ENCODE measurements at places on chromosomes 2 and 18.

DNA sequence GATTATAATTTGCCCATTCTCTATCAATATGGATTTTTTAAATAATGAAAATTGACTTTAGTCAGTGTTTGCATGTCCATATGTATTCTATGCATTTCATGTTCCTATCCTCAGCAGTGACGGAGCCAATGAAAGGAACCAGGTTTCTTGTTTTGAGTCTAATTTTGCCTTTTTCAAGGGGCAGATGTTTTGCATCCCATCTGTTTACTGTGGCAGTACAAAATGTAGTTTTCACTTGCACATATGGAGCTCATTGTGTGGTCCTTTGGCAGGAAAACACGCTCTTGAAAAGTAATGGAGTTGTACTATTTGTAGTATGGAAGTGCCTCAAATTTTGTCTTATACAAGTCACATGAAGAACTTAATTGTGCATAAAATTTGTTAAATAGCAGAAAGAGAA lies 127.8 kb downstream of the AGPS start:
- no peak for DNase-seq

DNA sequence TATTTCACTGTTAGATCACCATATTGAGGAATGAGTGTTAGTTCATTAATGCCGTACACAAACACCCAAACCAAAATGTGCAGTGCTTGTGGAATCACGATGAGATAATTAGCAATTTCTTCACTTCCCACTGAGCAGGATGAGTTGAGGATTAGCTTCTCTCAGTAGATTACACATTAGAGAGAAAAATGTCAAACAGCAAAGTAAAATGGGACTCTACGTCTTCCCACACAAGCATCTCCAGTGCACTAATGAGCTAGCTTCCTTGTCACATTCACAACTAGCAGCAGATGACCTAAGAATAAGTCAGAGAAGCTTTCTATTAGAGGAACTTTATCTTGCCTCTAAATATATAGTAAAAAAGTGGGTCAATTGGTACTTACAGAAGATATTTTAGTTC lies 926.9 kb downstream of the TSN start:
- no peak for DNase-seq

- DNase-seq = no peak
Measured at GRCh38 chr2:85753525-85754312, at the start of gene ATOH8. Gene ATOH8 (plus strand): TSS chr2:85753991. CDS start chr2:85754190, 199 bp downstream.

DNA sequence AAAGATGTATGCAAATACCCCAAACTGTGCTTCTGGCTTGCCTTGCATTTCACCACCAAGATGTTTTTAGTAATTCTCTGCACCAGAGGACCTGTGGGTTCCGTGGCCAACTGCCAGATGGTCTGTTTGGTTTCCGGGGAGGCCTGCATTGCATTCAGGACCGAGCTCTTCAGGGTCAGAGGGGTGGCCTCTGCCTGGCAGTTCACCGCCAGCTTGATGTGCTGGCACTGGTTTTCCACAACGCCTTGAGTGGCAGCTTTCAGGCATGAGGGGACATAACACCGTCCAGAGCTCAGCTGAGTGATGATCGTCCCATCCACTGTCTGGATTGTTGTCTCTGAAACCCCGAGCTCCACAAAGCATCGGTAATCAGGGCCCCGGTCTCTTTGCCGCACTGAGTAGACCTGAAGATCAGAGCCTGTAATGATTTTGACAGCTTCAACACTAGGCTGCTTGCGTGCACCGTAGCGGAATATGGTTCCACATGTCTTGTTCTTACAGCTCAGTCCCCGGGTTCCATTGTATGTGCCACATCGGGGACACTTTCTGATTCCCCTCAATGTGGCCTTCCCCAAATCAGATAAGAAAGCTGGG lies 9.4 kb downstream of the C2orf42 start:
- DNase-seq = no peak

DNA sequence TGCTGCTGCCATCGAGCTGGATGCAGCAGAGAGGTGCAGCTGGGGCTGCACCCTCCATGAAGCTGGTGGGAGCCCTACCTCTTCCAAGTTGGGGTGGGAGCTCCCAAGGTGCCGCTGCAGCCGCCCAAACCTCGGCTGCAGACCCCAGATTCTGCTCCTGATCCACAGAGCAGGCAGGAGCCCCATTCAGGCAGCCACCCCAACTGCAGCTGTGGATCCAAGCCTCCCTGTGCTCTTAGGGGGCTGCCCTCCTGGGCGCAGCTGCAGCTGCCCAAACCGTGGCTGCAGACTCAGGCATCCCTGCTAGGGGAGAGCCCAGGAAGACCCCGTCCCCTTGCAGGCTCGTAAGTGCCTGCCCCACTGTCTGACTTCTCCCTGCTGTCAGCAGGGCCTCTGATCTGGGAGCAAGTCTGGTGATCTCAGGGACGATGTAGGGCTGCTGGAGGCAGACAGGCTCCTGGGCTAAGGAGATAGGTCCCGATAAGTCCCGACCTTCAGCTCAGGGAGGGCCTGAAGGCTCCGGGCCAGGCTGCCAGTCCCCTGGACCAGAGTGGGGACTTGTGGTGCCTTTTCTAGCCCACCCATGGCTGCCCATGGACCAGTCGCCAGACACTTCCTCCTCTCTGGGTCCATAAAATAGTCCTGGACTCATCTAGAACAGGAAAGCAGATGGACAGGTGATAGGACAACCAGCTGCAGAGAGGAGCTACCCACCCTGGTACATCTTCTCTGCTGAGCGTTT lies 767.1 kb upstream of the CDH7 start:
- no peak for DNase-seq

- peak; percentile 28 for DNase-seq
Measured at GRCh38 chr18:76374330-76375281, 120.4 kb downstream of the ZNF516 start.

DNA sequence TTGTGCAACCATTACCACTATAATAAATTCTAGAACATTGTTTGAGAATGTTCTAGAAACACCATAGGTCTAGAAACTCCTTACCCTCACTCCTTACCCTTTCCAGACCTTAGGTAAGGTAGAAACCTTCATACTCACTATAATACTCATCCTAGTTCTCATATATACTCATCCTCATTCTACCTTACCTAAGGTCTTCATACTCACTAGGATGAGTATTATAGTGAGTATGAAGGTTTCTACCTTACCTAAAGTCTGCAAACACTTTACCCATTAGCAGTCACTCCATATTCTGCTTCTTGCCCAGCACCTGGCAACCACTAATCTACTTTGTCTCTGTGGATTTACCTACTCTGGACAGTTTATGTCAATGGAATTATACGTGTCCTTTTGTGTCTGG lies 75.0 kb downstream of the TMEM185B start:
- DNase-seq = no peak

DNA sequence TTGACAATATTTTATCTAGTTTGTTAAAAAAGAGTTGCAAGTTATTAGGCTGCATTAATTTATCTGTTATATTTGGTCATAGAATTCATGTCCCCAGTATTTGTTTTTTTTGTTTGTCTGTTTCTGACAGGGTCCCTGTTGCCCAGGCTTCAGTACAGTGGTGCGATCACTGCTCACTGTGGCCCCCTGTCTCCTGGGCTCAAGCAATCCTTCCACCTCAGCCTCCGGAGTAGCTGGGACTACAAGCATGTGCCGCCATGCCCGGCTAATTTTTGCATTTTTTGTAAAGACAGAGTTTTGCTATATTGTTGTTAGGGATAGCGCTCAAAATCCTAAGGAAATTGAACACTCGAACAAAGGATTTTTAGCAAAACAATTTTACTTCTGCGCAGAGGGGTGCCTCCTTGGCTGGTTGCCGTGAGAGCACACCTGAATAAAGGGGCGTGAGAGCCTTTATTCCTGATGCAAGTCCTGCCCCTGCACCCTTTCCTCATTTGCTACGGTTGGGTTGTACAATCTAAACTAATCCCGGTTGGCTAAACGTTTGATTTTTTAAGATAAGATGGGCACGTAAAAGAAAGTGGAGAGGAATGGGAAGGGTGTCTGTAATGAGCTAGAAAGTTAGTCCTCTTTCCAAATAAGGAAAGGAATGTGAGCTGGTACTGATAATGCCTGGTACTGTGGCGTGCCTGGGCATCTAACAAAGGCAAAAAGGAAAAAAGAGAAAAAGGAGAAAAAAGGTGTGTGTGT lies 65.5 kb downstream of the COMMD1 start:
- no peak for DNase-seq

- DNase-seq = no peak
Measured at GRCh38 chr18:79944126-79944731, 7.2 kb downstream of the SLC66A2 start.

GRCh38 chr2:206069417-206069816 lies 16.6 kb downstream of the INO80D start:
- DNase-seq = no peak

DNA sequence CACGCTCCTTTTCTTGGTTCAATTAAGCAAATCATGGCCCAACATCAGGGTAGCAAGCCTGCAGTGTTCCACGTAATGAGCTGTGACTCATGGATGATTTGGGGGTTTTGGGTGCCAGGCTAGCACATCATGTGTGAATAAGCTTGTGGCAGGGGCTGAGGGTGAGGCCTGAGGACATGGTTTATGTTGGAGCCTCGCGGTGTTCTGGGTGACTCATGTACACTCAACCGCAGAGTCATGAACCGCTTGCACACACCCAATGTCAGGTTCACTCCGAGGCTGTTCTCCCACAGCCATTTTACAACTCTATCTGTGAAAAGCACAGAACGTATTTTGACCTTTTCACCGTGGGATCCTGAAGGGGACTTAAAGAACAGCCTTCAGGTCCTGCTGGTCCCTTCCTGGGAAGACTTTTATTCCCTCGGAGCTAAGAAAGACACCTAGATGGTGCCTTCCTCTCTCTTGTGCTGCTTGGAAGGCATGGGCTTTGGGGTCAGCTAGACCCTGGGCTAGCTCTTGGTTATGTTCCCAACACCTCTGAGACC lies 139.9 kb upstream of the ZEB2 start:
- peak; percentile 57 for DNase-seq

DNA sequence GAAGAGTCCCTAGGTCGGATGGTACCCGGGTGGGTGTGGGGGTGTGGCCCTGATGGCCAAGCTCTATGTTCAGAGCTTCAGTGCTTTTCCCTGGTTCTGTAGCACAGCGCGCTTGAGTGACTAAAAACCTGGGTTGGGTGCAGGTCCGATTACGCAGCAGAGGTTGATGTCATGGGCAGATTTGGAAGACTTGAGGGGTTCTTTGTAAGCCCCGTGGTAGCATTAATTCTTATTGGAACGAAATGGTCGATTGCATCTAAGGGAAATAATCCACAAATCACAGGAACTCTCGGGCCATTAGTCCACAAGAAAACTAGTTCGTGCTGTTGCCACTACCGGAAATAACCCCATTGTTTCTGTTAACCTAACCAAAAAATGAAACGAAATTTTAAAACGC lies 9.0 kb downstream of the HOXD8 start:
- DNase-seq = no peak

DNA sequence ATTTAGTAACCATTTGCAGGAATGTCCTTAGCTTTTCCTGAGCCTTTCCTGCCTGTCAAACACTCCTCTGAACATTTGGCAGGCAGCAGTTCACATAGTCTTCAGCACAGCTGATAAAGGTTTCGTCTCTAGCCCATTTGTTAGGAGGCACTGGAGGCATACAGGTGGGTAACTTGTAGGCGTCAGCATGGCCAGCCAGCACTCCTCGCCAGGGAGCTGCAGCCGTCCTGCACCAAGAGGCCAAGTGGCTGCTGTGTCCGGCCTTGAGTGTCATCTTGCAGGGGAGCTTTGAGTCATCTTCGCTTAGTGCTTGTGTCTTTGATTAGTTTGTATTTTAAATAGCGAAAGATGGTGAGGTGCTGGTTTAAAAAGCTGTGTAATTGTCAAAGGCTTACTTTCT lies 120.3 kb upstream of the NFATC1 start:
- no peak for DNase-seq

GRCh38 chr2:109558076-109558882 lies 55.5 kb downstream of the SEPTIN10 start:
- no peak for DNase-seq

GRCh38 chr2:65045651-65046050 lies 10.6 kb upstream of the CEP68 start:
- DNase-seq = no peak

- DNase-seq = no peak
Measured at GRCh38 chr2:39313575-39313974, 69.8 kb upstream of the CDKL4 start.

GRCh38 chr2:45506756-45507155 lies 104.3 kb downstream of the SRBD1 start:
- no peak for DNase-seq

GRCh38 chr18:40017021-40017420 lies 1938.0 kb upstream of the PIK3C3 start:
- DNase-seq = no peak

GRCh38 chr18:48030616-48031480 lies 100.4 kb upstream of the SMAD2 start:
- DNase-seq = no peak

DNA sequence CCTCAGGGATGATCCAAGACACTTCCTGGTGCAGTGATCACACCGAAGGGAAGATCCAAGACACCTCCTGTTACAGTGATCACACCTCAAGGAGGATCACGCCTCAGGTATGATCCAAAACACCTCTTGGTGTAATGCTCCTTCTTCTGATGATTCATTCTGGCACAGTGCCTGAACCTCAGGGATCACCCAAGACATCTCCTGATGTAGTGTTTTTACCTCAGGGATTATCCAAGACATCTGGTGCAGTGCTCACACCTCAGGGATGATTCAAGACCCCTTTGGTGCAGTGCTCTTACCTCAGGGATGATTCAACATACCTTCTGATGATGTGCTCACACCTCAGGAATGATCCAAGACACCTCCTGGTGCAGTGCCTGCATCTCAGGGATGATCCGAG lies 124.4 kb downstream of the ASB1 start:
- no peak for DNase-seq

DNA sequence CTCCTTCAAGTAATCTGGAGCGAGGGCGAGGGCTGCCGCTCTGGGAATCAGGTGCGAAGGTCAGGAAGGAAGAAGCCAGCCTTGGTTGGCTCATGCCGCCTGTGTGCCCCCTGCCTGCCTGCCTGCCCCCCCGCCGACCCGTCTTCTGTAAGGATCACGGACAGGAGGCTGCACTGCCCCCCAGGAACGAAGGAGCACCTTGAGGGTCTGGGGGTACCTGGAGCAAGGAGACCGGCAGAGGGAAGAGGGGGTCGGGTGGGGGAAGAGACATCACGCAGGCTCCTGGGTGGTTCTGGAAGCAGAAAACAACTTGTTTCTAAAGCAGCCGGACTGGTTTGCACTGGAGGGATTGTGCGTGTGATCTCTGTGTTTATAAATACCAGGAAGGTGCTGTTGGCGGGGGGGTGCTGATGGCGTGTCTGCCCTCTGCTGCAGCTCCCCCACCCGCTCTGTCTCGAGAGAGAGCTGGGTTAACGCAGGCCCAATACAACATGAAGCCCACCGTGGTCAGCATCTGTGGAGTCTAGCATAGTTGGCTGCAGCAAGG lies 1.7 kb downstream of the FOSL2 start:
- DNase-seq = no peak

DNA sequence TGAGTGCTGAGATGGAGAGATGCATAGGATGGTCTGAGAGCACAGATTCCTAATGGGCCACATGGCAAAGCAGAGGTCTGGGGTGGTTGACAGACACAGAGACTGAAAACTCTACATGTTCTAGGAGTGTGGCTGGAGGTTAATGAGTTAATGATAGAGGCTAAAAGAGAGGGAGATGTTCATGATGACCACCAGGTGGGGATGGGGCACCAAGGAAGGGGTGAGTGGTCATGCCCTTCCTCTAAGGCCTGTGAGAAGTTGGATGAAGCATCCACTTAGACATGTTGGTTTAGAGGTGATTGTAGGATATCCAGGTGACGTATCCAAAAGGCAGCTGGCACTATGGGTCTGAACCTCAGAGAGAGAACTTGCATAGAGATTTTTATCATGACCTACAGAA lies 102.1 kb downstream of the LRP2 start:
- DNase-seq = no peak

All from stimulated activated CD8-positive, alpha-beta memory T cell treated with anti-CD3 and anti-CD28 coated beads, Interleukin-15, amount 100 ng/mL, for 48 hours (primary cell).